Activated effector memory CD4-positive, alpha-beta T cell treated with anti-CD3 and anti-CD28 coated beads, Interleukin-2, amount 50 U/mL, for 16 hours (primary cell): ENCODE measurements at places on chromosomes 4 and X.

DNA sequence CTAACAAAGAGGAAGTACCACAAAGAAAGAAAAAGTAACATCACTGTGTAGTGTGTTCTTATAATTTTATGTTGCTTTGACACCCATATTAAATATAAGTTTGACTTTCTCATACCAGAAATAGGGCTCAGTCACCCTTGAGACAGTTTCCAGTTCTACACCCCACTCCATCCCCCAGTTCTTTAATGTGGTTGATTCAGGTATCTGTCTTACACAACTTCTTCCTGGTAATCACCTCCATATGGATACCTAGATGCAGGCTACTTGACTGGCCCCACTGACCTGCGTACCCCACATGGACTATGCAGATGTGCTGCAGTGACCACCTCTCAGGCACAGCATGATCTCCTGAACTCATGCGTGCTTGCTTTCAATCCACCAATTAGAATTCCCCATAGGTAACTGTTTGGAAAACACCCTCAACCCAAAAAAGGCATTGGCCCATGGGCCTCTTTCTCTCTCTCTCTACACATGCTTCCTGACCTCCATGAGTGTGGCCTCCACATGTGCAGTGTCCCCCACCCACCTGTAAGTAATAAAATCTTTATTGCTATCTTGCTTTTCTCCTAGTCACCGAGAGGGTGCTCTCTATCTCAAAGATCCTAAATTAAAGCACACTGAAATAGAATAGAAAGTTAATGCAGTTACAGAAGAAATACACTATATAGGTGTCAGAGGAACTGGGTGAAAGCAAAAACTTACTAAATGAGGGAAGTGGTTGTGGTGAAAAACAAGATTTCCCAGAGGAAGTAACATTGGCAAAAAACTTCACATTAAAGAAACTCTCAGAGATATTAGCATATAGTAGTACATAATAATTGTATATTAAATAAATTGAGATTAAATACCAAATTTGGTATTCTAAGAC lies 98.4 kb downstream of the ZAR1 start:
- no peak for DNase-seq

GRCh38 chr4:151700566-151701316 lies 60.1 kb downstream of the GATB start:
- no peak for DNase-seq

GRCh38 chrX:31168551-31168950 lies 96.7 kb upstream of the FTHL17 start:
- no peak for DNase-seq

DNA sequence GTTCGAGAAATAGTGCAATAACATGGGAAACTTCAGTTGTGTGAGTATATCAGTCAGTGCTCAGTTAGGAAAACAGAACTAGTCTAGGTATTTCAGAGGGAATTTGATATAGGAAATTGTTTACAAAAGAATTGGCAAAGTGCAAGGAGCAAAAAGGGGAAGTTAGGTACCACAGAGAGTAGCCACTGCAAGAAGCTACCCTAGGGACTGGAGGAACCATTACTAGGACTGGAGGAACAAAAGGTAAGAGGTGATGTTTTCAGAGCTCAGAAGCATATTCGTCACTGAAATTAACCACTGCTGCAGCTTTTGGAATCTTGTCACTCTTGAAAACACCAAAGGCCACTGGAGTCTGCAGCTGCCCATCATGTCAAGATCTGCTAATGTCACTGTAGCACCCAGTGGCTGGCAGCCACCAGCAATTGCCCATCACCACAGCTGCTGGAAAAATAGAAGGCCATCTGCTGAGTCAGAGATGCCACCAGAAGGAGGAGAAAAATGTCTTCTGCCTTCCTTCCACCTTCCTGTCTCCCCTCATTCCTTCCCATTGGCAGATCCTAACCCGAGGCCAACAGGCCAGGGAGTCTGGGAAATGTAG lies 160.6 kb upstream of the RPS6KA3 start:
- no peak for DNase-seq

DNA sequence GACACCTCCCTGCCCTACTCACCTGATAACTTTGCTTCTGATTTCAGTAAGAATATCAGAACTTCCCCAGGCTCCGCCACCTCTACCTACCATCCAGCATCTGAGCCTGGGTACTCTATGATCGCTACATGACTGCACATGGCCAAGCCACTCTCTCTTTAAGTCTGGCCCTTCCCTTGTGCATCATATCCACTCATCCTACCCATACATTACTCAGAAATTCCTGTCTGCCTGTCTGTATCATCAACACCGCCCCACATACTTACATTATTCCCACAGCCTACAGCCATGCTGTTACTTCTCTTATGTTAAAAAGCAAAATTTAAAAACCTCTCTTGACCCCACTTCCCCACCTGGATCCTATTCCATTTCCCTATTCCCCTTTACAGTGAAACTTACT lies 84.7 kb downstream of the SCD5 start:
- no peak for DNase-seq

DNA sequence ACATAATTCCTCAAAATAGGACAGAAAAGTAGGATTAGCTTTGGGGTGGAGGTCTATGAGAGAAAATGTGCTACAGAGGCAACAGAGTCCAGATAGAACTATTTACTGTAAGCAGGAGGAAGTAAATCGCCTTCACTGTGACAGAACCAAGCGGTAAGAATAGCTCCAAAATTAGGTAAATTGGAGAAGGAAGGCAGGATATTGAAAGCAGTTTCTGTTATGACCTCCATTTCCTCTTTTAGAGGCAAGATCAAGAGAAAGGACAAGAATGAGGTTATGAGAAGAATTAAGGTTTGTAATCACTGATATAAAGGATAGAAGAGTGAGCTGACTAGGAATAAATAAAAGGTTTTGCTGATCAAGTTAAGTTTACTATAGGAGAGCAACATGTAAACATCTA lies 44.1 kb upstream of the NEUROG2 start:
- DNase-seq: no peak

DNA sequence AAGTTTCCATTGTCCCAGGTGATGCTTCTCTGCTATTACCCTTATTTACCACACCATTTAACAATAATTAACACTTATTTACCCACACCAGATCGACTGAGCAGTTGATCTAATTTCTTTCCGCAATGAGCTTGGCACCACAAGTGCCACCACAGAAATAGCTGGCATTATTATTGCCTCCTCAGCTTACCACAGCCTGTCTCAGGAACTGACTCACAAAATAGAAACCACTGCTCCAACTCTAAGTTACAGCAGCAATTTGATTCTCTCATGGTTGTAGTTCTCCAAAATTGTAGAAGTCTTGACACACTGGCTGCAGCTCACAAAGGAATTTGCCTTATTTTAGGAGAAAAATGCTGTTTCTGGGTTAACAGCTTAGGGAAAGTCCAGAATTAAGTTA lies 22.5 kb downstream of the ZNF721 start:
- DNase-seq: no peak

DNA sequence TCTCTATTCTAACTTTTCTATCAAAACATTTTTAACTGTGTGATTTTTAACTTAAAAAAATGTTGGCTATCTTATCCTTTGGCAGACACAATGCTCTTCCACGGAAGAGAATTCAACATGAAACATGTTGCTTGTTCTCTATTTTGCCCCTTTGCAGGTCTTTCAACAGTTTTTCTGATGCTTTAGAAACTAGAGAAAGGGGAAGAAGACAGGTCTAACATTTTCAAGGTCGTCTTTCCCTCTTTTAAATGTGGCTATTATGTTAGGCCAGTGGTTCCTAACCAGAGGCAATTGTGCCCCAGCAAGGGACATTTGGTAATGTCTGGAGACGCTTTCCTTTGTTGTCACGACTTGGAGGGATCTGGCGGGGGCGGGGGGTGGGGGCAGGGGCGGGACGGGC lies 95.0 kb downstream of the SH3KBP1 start:
- DNase-seq: no peak
